ENCODE measurements at places on chromosomes 5 and 9.

DNA sequence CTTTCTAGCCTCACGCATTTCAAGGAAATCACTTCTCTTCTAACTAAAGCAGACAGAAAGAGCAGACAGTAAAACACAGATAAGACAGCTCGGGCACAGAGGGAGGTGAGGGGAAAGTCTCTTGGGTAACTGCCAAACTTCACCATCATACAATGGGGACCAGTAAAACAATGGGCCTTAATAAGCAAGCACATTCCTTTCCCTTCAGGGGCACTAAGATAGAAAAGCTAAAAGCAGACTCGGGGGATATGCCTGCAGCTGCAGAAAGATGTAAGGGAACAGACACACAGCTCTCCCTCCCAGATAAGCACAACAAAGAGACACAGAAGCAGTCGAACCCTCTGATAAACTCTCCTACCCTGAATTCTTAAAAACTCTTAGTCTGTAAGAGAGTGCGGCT is 15.6 kb upstream of the CKS2 start:
- no peak for DNase-seq

DNA sequence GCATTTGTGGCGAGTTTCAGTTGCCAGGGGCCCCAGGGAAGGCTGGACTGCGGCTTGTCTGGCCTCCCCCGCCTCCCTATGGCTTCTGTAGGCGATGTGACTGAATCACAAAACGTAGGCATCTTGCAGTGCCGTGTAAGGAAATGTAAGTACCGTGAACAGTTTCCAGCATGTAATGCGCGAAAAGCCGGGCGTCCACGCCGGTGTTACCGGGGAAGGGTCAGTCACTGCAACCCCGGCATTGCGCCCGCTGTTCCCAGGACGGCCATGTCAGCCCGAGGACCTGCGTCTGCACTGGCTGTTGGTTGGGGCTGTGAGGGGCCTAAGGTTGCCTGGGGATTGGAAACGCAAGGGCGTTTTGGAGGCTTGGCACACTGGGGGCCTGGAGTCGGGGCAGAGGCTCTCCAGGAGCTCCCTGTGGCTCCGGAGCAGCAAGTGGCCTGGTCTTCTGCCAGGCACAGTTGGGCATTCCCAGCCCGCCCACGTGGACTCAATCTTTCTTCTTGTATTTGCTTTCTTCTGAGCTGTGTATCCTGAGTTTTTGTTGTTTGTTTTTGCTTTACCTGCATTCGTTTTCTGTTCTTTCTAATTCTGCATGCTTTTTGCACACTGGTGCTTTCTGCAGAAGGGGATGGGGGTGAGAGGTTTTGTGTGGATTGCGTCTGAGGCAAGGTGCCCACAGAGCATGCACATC is 36.9 kb upstream of the PLEKHG4B start:
- DNase-seq, result no peak

- DNase-seq, result no peak
Measured at GRCh38 chr9:105963343-105964099, 269.2 kb downstream of the TMEM38B start.

- no peak for DNase-seq
Measured at GRCh38 chr5:74974451-74975091, 77.8 kb downstream of the GCNT4 start.

DNA sequence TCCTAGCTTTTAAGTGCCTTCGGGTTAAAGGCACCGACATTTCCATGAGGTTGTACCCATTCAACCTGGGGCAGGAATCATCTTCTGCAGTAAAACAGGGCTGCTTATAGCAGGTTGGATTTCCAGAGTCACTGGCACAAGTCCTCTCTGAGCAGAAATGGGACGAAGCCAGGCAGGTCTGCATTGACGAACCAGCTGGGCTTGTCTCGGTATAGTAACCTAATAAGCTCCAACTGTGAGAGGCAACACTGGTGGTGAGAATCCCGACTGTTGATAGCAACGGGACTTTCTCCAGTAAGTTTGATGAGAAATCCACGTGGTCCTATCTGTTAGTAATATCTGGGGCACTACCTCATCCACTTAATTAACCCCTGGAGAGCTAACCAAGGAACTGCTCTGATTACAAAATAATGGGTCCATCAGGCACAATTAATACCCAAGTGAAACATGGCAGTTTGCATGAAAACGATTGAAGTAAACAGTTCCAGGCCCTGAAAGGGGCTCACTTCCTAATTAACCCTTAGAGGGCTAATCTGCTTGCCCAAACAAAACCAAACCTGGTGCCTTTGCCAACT is 491.0 kb upstream of the C9orf72 start:
- DNase-seq, result no peak

DNA sequence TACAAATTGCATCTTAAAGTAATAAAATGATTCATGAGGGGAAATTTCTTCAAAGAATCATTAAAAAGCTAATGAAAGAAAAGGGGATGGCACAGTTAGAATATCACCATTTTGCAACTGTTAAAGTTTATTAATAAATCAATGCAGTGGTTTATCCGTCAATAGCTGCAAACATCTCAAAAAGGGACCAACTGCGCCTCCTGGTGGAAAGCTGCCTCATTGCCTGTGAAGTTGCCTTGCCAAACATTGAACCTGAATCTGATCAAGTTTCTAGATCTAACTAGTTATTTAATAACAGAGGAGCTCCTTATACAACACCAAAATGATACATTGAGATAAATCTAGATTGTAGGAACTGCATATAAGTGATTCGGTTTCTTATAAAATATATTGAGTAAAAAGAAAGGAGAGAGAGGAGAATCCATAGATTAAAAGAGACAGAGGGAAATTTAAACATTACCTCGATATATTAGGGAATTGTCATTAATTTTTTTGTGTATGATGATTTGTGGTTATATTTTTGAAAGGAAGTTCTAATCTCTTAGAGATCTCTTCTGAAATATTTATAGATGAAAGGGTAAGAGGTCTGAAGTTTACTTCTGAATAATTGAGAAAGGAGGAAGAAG is 6.9 kb upstream of the NDUFB6 start:
- peak; percentile 83 for DNase-seq

DNA sequence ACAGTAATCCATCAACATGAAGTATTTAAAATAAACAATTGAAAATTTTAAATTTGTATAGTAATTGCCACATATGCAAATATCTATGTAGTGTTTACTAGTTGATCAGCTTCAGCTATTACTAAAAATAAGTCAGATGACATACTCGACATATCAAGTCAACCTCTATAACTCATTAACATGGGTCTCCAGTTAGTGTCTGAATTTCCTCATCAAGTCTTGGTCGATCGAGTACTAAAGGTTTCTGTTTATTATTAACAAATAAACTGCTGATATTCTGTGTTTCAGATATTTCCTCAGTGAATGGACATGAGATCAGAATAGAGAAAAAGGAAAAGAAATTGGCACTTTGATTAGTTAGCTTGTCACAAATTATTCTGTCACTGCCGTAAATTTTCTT is 266.5 kb upstream of the ITGA1 start:
- DNase-seq, result no peak

DNA sequence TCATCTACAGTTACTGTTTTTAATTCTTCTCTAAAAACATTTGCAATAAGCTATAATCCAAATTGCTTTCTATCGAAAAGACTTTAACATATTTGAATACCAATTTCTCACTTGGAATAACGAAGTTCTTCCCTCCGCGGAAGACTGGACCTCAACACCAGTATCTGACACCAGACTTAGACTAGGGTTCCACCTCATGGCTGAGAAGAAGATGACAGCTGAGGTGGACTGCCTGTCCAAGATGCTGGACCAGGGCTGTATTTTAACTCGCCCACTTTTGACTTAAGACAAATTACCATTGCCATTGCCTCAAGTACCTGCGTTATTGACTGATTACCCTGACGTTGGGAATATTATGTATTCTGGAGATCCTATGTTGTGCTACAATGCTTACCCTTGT is 34.1 kb downstream of the ZMAT2 start:
- no peak for DNase-seq

DNA sequence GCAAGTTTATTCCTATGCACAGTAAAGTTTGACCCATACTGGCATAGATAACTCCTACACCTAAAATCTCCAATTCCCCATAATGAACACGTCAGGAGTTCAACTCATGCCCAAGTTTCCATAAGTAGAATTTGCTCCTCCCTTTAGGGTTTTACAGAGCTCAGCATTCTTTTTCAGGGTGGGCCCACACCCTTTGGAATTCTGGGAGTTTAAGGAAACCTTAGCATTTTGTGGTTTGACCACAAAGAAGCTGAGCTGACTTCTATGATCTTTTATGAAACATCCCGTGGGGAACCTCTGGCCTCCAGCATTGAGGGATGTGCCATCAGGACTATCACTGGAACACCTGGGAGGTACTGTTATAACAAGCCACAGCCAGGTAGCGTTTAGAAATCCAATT is 220.6 kb upstream of the MAP3K1 start:
- DNase-seq, result no peak

- no peak for DNase-seq
Measured at GRCh38 chr5:2430606-2431005, 320.9 kb downstream of the IRX2 start.

GRCh38 chr9:75190762-75191161 is 102.4 kb downstream of the OSTF1 start:
- no peak for DNase-seq

GRCh38 chr5:1662559-1663085 is 137.0 kb downstream of the MRPL36 start:
- DNase-seq, result peak; percentile 11

DNA sequence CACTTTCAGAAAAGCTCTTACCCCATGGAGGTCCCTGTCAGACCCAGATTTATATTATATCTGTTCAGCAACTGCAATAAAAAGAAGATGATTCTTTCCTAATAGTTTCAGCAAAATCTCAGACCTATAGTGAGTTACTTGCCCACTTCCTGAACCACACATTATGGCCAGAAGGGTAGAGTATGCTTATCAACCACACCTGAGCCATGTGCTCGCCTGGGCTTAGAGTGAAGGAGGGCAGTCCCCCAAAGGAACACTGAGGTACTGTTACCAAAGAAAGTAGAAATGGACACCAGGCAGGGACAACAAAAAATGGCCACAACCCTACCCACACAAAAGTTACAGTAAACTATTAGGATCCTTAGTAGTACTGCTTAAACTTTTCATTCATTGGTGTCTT is 128.7 kb downstream of the ZNF608 start:
- DNase-seq, result no peak

GRCh38 chr9:126754436-126755316 is 50.2 kb upstream of the ZBTB43 start:
- DNase-seq, result no peak

Measured in activated T-cell treated with anti-CD3 and anti-CD28 coated beads, Interleukin-2, amount 50 U/mL, for 48 hours (primary cell).